ENCODE measurements at places on chromosomes 5 and 9.

DNA sequence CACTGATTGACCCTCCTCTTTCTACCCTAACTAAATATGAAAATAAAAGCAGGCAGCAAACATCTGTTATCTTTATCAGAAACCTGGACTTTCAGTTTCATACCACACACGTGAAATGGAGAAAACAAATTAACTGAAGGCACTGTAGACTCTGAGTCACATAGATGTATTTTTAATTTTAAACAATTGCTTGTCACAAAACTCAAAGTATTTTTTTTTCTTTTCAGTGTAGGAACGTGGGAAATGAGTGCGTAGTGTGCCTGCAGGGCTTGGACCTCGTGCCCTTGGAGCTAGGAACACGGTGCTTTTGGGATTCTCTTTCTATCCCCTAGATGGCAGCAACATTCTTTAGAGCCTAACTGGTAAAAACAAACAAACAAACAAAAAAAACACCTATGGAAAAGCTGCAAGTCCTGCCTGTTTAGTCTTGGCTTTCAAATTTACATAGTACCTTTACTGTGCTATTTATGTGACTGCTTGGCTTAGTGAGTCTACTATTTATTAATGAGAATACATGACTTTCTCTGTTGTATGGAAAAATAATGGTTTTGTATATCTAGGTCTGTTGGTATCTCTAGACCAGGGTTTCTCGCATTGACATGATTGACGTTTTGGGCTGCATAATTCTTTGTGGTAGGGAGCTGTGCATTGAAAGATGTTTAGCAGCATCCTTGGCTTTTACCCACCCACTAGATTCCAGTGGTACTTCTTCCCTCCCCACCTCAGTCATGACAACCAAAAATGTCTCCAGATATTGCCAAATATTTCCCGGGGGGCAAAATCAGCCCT is 16.8 kb upstream of the ACTBL2 start:
- no peak for DNase-seq

DNA sequence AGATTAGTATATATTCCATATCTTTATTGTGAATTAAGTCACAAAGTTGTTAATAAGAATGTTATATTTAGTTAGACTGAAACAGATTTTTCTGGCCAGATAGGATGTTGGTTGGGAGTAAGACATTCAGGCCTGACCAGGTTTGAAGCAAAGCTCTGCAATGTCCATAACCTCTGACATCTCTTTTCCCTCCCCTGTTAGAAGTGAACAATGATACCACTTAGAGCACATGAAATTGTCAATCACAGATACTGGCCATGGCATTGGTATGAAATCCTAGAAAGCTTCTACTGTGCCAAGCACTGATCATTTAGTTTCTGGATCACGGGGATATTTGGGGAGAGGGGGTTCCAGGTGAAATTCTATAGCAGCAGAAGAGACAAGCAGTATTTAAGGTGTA is 1455.1 kb upstream of the CDH9 start:
- DNase-seq: no peak

DNA sequence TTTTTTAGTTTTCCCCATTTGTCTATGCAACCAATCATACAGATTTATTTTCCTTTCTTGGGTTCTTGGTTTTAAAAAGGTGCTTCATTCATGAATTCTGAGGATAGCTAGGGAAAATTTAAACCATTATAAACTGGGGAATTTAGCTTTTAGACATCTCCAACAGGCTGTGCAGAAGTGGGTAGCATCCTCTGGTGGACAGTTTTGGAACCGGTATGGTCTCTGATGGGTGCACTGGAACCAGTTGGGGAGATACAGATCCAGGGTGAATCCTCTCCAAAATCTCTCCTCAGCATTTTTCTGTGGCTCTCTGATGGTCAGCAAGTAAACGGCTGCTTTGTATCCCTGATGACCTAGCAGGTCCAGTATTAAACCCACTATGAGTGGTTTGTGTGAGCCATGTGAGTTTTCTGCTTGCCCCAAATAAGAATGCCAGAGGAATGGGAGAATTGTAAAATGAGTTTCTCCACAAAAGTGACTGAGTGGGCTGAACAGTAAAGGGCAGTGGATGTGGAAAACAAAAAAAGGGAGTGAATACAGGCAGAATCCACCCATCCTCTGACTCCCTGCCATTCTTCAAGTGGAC is 9.1 kb upstream of the DNAJC25 start:
- DNase-seq: no peak

- peak; percentile 86 for DNase-seq
Measured at GRCh38 chr9:14693251-14693861, at the start of gene ZDHHC21. ZDHHC21 (minus strand) TSS chr9:14693432; CDS start chr9:14674340, 19,092 bp downstream.

DNA sequence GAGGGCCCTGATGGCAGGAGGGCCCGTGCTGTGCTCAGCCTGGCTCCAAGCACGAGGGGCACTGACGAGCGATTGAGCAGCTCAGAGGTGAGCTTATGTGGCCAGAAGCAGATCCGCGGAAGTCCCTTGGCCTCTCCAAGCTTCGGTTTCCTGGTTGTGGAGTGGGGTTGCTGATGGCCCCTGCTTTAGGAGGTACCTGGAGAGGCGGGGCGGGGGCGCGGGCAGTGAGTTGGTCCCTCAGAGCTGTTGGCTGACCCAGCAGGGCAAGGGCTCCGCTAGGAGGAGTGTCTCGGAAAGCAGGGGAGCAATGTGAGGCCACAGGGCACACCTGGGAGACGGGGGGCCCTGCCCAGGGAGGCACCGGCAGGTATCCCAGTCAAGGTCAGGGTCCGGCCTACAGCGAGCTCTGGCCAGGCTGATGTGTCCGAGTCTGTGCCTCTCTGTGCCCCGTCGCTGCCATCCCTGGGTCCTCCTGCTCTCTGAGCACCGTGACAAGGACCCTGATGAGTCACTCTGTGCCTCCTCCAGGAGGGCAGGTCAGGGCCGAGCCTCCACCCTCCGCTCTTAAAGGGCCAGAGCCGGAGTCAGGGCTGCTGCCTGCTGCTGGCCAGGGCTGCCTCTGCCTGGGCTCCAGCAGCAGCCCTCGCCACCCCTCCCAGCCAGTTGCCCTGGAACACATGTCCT is 14.8 kb downstream of the NCS1 start:
- DNase-seq: peak; percentile 94

DNA sequence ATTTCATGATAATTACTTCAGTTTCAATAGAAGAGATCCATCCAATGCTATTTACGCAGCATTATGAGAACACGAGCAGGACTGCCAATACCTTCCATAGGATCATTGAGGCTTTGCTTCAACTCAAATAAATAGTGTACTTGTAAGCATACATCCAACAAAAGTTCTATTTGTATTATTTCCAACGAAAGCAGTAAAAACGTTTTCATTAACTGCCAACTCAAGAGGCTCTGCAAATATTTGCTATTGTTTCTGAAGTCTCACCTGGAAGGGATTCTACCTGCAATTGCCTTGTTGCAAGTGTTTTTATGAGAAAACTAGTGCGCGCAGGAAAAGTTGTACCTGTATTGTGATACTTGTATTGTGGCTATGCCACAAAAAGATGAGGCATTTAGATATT is 11.0 kb upstream of the GNPDA1 start:
- no peak for DNase-seq

DNA sequence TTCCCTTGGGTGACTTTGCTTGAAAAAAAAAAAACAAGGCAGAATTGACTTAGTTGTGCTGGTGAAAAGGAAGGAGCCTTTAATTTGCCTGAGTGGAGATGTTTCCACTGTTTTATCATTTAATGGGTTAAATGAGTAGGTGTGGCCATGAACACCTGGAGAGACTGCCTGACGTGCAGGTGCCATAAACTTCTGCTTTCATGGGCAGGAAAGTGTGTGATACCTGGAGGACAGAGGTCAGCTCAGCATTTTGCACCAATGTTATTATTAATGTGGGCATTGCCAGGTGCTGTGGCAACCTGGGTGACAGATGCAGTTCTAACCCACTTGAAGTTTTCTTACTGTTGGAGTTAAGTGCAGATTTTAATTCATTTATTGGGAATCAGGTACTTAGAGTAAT is 145.4 kb downstream of the CD180 start:
- DNase-seq: no peak

DNA sequence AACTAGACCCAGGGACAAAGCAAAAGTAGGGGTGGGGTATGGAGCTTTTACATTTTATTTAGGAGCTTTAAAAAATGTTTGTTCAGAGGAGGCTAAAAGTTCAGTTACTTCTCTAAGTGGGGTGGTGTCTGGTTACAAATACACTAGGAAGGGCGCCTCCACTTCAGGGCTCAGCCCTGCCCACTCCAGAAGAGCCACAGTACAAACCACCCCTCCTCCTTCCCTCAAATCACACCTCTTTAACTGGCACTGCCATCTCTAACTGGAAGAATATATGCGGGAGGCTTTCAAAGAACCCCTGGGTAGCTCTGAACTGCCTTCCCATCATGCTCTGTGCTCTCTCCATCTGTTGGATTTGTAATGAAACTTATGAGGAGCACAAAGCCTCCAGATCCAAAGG is 98.8 kb upstream of the NFIB start:
- no peak for DNase-seq

- DNase-seq: no peak
Measured at GRCh38 chr5:102996011-102996575, 123.8 kb downstream of the GIN1 start.

- DNase-seq: no peak
Measured at GRCh38 chr5:114726131-114726530, 364.3 kb downstream of the KCNN2 start.

GRCh38 chr5:20617841-20618240 is 629.8 kb upstream of the CDH18 start:
- no peak for DNase-seq

GRCh38 chr5:10678244-10678643 is 82.8 kb downstream of the DAP start:
- DNase-seq: no peak

- no peak for DNase-seq
Measured at GRCh38 chr9:110939047-110939446, 99.2 kb downstream of the LPAR1 start.

DNA sequence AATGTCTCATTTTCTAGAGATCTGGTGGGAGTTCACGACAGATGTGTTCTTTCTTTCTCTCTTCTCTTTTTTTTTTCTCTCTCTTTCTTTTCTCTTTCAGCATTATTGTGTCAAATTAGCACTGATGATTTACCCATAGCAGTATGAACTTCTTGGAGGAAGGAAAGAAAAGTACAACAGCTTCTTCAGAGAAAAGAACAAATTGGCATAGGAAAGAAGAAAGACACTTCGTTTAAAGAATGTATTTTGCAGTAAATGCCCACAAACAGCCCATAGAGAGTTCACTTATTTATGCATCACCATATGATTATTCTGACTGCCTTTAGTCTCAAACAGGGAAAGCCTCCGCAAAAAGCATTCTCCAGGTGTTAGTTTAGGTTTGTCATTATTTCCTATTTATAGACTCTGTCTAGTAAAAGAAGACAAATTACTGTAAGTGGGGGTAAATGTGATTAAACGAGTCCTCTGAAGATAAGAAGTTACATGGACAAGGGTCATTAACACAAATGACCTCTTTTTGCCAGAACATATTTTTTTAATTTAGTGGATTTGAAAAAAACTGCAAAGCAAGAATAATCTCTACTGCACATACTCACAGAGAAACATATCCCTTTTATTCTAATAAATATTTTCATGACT is 68.0 kb downstream of the POU5F2 start:
- no peak for DNase-seq

DNA sequence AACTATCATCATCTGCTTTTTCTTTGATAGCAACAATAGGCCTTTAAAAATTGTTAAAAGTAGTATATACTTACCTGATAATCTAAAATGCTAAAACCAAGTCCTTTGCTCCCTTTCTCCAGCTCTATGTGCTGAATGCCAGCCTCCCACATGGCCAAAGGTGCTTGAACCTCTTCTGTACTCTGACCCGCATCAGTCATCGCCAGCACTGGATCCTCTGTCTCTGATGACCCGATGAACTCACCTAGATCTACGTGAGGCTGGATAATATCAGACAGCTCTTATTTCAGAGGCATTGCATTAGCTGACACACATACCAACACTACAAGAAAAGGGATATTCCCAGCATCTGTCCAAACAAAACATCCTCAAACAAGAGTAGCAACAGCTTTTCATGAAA is 89.5 kb downstream of the MPDZ start:
- DNase-seq: no peak

DNA sequence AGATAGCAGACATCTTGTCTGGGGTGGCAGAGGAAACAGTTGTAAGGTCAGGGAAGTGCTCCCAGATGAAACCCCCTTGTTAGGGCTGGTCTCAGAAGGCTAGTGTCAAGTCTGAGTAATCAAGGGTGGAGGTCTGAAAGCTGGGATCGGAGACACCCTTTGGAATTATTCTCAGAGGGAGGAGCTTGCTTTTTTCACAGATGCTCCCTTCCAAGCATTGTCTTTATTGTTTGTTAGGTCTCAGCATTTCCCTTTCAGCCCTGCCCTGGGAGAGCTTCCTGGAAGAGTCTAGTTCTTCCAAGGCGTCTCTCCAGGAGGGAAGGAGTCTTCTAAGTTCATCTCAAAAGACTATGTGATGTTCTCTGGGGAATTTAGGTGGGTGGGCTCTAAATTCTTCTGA is 3.2 kb downstream of the TEK start:
- no peak for DNase-seq
